Cerebellum (tissue), 4 donors: ENCODE measurements at places on chromosomes 5 and 9. TPM values are rescaled to one million over a fixed set of nuclear protein-coding genes. Genes with fewer than 3 reads are reported as not detected.

Gene EFNA5
- 22.9 TPM for total RNA-seq

Gene PCDHGA6
- total RNA-seq, result 23.6 TPM

- DNase-seq, result no peak
Observed at GRCh38 chr5:170585273-170585948, 81.6 kb downstream of the KCNIP1 start.

Gene NAIP
- 90.8 TPM for total RNA-seq

DNA sequence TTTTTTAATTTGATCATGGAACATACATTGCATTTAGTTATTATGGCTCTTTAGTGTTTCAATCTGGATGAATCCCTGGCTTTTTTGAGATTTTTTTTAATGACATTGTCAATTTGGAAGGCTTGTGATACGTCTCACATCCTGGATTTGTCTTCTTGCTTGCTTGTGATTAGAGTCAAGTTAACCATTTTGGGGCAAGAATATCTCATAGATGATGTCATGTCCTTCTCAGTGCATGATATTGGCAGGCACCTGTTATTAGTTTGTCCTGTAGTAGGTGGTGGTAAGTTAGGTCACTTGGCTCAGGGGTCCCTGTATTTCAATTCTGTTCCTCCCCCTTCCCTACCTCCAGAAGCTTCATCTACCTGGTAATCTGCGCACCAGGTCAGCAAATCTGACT lies 3.3 kb downstream of the PSD2 start:
- no peak for DNase-seq

Gene GABRG2
- 35.7 TPM for total RNA-seq

- no peak for DNase-seq
Observed at GRCh38 chr5:136285096-136285855, 80.1 kb downstream of the TRPC7 start.

Gene AQP7
- total RNA-seq, result 0.54 TPM

Gene INSL6
- not detected for total RNA-seq

Gene PLPP1
- 30.6 TPM for total RNA-seq

DNA sequence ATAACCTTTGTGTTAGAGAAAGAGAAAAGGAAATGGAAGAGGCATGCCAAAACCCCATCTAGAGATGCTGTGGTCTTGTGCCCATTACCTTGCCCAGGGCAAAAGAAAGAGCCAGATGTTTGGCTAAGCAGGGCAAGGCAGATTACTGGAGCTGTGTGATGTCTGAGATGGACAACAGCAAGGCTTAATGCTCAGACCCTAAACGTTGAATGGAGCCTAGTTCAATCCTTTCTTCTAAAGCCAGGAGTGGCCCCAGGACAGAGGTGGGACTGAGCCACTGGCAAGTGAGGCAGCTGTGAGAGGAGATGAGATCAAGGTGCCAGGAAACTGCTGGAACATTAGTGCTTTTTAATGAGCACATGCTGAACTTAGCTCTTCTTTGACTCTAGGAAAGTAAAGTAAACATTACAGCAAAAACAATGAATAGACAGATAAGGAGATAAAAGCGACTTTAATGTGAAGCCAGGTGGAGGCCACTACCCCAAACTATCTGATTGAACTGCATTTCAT lies 143.0 kb upstream of the EGFLAM start:
- no peak for DNase-seq

Gene GRXCR2
- total RNA-seq, result not detected

Gene RNF224
- total RNA-seq, result not detected
